NCI-H1092 treated with DMSO at 0.1 percent for 48 hours (cell line): ENCODE measurements at places on chromosomes 5 and 9.

GRCh38 chr5:67454957-67455561, 258.5 kb upstream of the CD180 start:
- no peak for DNase-seq

GRCh38 chr5:33195431-33196165, 245.2 kb upstream of the TARS1 start:
- DNase-seq: no peak

GRCh38 chr5:143601357-143601756, 197.9 kb upstream of the NR3C1 start:
- DNase-seq: no peak

- DNase-seq: no peak
Observed at GRCh38 chr5:178476972-178477754, 113.0 kb downstream of the COL23A1 start.

DNA sequence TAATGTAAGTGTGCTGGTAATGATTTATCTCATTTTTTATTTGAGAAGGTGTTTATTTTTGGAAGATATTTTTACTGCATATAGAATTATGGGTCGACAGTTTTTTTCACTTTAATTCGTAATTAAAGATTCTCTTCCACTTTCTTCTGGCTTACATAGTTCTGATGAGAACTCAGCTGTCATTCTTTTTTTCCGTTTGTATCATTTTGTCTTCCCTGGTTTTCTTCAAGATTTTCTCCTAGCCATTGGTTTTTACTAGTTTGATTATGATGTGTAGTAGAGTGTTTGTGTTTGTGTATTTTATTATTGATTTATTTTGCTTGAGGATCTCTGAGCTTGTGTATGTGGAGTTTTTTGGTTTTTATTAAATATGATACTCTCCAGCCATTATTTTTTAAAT, 21.7 kb downstream of the SLF1 start:
- no peak for DNase-seq

DNA sequence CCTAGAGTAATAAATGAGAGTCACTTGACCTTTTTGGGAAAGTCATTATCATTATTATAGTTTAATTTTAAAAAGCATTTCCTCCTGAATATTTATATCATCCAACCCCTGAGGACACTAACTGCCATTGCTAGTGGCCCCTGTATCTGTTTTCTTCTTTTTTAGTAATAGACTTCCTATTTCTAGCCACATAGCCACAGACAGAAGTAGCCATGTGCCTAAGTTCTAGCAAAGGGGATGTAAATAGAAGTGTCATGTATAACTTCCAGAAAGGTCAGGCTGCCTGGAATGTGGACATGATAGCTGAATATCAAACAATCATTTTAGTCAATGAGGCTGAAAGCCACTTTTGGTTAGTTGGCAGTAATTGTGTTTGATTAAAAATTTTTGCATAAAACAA, 37.5 kb upstream of the IQGAP2 start:
- no peak for DNase-seq

DNA sequence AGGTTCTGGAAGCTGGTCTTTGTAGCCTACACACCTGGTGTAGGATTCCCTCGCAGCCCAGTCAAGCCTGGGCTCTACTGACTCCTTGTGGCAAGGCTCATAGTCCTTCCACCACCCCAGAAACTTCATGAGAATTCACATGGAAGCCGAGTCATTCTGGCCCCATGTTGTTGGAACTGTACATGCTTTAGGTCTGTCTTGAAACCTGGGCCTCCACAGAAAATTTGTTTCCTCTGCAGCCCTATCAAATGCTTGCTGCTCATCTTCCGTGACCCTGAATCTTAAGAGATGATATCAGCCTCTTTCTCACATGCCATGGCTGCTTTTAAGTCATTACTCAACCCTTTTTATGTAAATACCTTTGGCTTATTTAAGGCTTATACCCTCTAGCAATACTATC, 113.4 kb upstream of the GRHPR start:
- DNase-seq: no peak

- DNase-seq: no peak
Observed at GRCh38 chr9:81558091-81558830, 131.1 kb downstream of the TLE1 start.

DNA sequence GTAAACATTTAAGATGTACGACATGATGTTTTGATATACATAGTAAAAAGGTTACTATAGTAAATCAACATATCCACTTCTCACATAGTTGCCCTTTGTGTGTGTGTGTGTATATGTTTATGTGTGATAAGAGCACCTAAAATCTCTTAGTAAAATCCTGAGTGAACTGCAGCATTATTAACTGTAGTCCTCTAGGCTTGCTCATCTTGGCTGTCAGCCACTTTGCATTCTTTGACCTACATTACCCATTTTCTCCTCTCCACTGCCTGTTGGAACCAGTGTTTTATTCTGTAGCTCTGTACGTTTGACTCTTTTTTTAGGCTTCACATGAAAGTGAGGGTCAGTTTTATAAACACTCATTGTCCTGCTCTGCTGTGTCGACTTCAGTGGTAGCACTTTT, 24.4 kb downstream of the C5orf22 start:
- DNase-seq: no peak

- DNase-seq: no peak
Observed at GRCh38 chr5:147248561-147248960, 13.7 kb downstream of the STK32A start.

DNA sequence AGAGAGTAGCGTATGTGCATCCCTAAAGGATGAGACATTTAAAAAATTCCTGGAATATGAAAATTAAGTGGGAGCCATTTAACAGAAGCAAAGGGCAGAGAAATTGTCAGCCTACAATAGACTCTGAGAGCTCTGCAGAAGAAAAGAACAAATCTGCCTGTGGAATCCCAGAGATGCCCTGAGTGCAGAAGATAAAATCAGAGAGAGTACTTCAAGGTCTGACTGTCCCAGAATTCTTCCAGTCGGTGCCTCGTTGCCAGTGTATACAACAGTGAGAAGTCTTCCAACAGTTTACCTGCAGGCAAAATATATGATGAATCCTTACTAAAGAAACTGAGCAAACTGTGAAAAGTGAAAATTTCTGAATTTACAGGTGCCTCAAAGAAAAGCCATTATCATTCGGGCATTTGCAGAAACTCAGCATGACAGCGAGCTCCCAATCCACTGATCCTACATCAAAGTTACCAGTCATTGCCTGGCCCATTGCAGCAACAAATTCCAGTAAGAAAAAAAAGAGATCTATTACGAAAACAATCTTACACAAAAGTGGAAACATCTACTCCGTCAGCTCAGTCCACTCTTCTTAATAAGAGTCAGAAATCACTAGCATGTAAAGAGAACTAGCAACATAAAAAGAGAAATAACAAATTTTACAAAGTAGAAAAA, 92.8 kb upstream of the VCAN start:
- no peak for DNase-seq

DNA sequence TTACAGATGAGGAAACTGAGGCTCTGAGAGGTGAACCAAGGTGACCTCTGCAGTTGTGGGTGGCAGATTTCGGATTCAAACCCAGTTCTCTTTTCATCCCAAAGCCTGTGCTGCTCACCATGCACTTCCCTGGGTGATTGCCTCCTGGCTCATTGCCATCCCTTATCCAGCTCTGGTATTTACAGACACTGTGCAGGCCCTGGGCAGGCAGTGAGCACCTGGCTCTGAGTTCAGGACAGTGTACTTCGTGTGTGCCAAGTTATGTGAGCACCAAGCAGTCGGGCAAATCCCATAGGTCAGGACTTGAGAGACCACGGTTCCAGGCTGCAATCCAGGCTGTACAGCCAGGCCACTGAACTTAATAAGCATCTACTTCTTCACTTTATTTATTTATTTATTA, 1.4 kb downstream of the LRSAM1 start:
- no peak for DNase-seq

- no peak for DNase-seq
Observed at GRCh38 chr5:39970117-39970798, 545.5 kb upstream of the DAB2 start.

- DNase-seq: no peak
Observed at GRCh38 chr5:173777674-173778073, 110.5 kb upstream of the CPEB4 start.

DNA sequence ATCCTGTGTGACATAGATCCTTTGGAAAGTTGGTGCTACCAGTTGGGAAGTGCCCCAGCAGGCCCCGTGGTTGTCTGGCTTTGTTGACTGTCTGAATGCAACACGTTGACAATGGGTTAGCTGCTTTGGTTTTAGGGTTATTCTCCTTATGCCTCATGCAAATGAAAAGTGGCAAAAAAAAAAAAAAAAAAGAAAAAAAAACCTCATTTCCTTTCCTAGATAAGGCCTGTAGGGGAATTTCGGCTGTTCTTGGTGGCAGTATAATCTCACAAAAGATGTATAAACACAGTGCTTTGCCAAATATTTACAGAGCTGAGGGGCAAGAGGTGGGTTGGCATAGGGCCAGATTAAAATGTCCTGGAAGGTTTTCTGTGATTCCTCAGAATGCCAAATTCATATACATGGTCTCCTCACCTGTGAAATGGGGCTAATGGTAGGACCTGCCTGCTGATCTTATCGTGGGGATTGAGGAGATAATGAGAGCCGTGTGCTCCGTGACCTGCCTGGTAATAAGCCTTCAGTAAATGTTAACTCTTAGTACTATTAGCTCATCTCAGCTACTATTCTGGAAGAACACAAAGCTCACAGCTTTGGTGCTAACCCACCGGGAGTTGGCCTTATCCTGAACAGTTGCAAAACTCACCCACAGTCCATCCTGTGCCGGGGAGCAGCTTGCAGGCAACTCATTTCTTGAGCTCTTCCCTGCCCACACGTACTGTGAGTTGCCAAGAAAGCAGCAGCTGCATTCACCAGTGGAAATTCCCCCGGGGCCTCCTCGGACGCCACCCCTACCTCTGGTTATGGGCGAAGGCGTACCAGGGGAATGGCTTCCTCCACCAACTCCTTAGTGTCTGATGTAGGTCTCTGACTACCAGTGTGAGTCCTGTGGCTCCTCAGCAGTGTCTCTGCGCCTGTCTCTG, 220.3 kb downstream of the NR3C1 start:
- DNase-seq: peak; percentile 13

- no peak for DNase-seq
Observed at GRCh38 chr5:169390265-169390664, 89.3 kb upstream of the SLIT3 start.

- DNase-seq: no peak
Observed at GRCh38 chr9:136054798-136055714, 40.0 kb downstream of the NACC2 start.

- no peak for DNase-seq
Observed at GRCh38 chr9:133403766-133404453, 13.9 kb downstream of the REXO4 start.

DNA sequence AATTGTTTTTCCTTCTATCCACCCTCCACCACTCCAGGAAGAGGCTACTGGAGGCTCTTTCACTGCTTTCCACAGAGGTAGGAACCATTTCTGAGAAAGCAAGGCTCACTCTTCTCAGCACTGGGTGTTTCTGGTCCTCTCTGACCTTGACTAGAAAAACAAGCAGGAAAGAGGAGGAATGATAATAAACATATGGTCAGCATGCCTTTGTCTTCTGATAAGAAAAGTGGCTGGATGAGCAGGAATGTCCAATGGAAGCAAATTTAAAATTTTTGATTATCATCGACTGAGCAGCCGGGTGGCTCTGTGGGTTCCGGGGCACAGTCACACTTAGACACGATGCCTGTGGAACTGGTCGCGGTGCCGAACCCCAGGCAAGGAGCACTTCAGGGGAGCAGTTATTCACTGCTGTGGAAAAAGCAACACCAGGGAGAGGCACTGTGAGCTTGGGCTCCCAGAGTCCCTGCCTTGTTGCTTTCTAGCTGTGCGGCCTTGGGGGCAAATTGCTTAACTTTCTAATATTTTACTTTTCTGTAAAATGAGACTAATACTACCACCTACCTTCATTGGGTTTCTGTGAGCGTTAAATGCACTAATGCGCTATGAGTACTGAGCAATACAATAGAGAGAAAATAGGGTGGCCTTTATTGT, 157.0 kb upstream of the LHFPL2 start:
- no peak for DNase-seq

- no peak for DNase-seq
Observed at GRCh38 chr5:139951296-139951924, 91.7 kb downstream of the NRG2 start.

DNA sequence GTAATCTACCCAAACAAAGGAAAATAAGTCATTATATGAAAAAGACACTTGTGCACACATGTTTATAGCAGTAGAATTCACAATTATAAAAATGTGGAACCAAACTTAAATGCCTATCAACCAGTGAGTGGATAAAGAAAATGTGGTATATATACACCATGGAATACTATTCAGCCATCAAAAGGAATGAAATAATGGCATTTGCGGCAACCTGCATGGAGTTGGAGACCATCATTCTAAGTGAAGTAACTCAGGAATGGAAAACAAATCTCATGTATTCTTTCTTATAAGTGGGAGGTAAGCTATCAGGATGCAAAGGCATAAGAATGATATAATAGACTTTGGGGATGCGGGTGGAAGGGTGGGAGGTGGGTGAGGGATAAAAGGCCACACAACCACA, 34.6 kb downstream of the SLC12A2 start:
- no peak for DNase-seq

DNA sequence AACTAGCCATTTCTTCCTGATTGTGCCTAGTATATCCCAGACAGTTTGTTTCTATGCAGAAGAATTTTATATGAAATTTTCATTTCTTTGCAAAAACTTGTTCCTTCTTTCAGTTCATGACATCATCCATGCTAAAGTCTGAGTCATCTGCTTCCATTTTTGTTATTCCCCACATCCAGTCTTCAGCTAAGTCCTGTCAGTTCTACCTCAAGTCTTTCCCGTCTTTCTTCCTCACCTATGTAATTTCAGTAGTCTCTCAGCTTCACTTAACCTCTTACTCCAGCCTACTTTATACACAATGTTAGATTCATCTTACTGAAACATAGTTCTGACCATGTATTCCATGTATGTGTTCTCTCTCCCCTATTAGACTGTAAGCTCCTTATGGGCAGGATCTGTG, 39.1 kb downstream of the G3BP1 start:
- no peak for DNase-seq

DNA sequence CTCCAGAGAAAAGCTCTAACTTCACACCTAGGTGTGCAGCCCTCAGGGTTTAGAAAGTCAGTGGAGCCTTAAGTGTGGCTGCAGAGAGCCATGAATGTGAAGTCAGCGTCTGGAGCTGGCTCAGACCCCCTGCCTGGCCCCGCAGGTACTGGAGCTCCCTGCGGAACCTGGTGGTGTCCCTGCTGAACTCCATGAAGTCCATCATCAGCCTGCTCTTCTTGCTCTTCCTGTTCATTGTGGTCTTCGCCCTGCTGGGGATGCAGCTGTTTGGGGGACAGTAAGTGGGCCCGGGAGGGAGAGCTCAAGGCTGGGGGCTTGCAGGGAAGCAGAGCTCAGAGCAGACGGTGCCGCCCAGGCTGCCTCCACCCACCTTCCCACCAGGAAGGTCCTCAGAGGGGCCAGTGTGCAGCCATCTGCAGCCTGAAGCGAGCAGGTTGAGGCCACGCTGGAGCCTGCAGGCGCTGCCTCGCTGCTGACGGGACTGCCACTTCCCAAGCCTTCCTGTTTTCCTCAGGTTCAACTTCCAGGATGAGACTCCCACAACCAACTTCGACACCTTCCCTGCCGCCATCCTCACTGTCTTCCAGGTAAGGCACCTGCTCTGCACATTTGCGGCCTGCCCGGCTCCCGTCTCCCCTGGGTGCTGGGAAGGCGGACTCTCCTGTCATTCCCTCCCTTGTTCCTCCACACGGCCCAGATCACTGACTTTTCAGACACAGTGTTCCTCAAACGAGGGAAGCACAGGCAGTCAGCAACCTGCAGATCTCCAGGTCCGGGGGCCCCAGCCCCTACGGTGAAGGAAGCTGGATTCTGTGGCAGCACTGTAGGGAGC, 108.9 kb downstream of the CACNA1B start:
- no peak for DNase-seq
